ENCODE measurements at places on chromosomes 7 and 10.

- DNase-seq: no peak
Observed at GRCh38 chr7:158409120-158409519, 178.5 kb downstream of the PTPRN2 start.

DNA sequence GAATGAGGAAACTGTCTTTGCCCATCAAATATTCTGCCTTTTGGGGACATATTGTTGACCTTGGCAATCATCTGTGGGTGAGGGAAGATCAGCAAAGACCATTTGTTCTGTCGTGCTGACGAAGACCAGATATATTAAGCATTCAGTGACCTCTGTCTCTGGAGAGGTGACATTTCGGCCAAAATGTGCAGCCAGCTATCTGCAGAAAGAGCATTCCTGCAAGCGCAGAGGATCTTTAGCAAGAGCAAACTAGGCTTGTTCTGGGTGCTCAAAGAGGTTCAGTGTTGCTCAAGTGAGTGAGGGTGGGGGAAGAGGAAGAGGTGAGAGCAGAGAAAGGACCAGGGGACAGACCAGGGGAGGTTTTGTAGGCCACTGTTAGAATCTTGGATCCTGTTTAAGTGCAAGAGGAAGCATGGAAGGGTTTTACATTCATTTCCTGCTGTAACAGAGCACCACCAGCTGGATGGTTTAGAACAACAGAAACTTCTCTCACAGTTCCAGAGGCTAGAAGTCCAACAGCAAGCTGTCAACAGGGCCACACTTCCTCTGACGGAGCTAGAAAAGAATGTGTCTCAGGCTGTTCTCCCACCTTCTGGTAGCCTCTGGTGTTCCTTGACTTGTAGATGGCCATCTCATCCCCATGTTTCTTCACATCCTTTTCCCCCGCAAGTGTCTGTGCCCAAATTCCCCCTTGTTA lies 11.2 kb downstream of the C10orf120 start:
- no peak for DNase-seq

GRCh38 chr10:81722399-81722798 lies 152.6 kb upstream of the NRG3 start:
- no peak for DNase-seq

- no peak for DNase-seq
Observed at GRCh38 chr10:5844345-5845055, 31.3 kb upstream of the GDI2 start.

Measured in NCI-H187 treated with DMSO at 0.1 percent for 48 hours (cell line).